Fibroblast of skin of back (primary cell): ENCODE measurements at places on chromosomes 16 and 17.
A peak's percentile ranks its signal among the peaks of the same experiment; 100 is the strongest.

DNA sequence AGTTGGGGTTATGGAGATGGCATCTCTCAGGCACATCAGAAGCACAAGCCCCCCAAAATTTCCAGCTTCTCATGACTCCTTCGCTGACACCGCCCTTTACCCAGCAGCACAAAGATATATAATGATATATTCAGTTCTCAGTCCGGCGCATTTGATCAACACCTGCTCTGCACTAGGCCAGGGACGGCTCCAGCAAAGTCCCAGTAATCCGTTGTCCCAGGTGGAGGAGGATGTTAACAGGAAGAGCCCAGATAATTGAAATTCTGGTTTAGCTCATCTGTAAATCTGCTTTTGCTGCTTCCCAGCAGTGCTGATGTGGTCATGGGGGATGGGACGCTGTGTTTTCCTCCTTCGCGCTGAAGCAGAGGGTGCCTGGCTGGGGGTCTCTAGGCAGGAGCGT is 131.5 kb downstream of the OR1D5 start:
- DNase-seq = no peak

- DNase-seq = peak; percentile 46
These were observed 294.5 kb downstream of the SNX29 start for GRCh38 chr16:12271006-12271405.

GRCh38 chr16:62450291-62450690 is 414.1 kb upstream of the CDH8 start:
- DNase-seq = no peak

GRCh38 chr16:20761175-20761574 is 2.6 kb upstream of the ACSM3 start:
- DNase-seq = no peak

GRCh38 chr17:83199500-83200201 is 120.2 kb downstream of the METRNL start:
- DNase-seq = peak; percentile 43

GRCh38 chr16:11602321-11602720 is 15.6 kb upstream of the LITAF start:
- no peak for DNase-seq

DNA sequence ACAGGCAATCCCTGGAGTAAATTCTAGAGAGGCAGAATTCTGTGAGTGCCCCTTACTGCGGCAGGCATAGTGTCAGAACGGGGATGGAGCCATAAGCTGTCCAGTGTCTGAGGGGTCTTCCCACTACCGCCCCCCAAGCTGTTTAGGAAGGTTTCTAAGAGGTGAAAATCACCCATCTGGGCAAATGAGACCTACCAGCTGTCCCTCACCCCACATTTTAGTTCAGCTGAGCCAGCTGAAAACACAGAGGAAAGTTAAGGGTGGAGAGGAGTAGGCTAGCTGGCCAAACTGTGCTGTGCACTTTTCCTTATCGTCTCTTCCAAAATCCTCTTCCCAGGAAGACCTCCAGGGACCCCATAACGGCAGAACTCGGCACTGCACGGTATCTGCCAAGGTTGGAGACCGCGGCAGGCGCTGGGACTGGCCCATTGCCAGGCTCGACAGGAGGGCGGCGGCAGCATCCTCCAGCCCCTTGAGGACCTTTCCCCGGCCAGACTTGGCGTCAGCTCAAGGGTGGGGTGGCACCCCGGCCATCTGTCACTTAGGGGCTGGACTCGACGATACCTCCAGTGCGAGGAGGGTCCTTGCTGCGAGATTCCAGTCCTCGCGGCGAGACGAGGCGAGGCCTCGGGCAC is 955 bp downstream of the ACLY start:
- peak; percentile 50 for DNase-seq

DNA sequence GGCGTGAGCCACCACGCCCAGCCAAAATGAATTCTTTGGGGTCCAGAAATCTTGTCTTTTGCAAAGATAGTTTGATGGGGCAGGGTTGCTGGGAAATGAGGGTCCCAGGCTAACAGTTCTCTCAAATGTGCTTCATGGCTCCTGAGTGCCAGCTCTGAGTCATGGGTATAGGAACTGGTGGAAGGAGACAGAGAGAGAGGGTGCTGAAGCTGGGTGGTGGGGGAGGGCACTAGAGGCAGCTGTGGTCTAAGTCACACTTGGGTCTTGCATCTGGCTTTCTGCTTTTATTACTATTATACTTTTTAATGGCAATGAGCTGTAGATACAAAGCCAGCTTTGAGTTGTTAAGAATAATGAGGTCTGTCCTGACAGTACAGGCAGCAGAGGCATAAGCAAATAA is 54.6 kb downstream of the PRKCA start:
- peak; percentile 60 for DNase-seq

GRCh38 chr17:38893607-38894006 is 23.7 kb downstream of the LASP1 start:
- no peak for DNase-seq

- DNase-seq = peak; percentile 47
These were observed 1.6 kb upstream of the KRTAP2-4 start for GRCh38 chr17:41067281-41067680.

DNA sequence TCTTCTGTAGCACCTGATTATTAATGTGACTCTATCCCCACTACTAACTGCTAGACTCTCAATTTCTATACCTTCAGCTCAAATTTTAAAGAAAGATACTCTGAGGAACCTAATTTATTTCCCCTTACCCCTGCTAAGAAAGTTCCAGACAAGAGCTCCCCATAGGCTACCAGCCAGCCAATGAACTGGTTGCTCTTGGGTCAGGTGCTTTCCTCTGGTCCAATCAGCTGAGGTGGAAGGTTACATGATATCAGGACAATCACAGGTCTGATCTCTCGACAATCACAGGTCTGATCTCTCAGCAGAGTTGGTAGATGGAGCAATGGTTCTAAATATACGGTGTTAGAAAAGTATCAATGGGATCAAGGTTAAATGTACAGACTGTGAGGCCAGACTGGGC is 86.8 kb downstream of the AXIN2 start:
- no peak for DNase-seq

- DNase-seq = peak; percentile 91
These were observed 14.2 kb upstream of the HAPSTR1 start for GRCh38 chr16:9077091-9077809.

GRCh38 chr17:787641-788221 is 5.6 kb downstream of the MRM3 start:
- DNase-seq = no peak

DNA sequence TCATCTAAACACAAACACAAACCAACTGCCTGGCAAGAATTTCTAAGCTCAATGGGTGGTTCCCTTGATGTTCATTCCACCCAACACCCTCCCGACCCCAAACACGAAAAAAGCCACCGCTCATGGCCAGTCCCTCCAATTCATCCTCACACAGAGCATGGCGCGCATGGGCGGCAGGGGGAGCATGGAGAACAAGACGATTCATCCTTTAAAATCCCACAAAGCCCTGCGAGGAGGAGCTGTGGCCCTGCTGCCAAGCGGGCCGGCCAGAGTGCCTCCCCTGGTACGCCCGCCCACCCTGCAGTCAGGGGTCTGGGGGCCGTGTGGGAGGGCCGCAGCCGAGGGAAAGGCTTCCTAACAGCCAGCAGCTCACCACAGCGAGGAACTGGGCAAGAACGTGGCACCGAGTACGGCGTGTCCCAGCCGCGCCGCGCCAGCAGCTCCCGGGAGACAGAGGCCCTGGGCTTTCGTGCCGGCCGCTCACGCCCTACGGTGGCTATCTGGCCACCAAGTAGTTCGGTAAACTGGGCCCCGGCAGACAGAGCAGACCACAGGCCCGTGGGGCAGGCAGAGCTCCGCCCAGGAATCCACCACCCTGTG is 60.9 kb downstream of the KLHDC4 start:
- no peak for DNase-seq

DNA sequence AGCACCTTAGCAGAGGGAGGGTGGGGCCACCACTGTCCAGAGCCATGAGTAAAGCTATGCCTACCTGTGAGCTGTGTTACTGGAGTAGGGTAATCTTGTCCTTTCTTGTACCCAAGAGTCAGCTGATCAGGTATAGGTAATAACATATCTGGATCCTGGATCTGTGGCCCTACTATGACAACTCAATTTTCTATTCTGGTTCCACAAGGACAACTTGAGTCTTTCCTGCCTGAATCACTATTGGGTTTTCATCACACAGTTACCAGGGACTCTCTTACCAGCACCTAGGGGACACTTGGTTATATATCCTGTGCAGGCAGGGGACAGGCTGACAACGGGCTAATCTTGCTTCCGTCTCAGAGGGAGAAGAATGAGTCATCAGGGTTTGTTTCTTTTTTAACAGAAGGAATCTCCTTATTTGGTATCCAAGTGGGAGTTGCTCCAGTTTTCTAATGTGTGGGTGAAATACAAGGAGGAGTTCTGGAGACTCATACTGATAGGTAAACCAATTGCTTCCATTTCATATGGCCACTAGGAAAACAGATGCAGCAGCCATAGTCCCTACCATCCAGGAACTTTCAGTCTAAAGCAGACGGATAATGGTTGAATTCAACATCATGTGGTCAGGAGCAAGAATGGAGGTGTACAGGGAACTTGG is 6.8 kb downstream of the ZNF267 start:
- DNase-seq = peak; percentile 89

DNA sequence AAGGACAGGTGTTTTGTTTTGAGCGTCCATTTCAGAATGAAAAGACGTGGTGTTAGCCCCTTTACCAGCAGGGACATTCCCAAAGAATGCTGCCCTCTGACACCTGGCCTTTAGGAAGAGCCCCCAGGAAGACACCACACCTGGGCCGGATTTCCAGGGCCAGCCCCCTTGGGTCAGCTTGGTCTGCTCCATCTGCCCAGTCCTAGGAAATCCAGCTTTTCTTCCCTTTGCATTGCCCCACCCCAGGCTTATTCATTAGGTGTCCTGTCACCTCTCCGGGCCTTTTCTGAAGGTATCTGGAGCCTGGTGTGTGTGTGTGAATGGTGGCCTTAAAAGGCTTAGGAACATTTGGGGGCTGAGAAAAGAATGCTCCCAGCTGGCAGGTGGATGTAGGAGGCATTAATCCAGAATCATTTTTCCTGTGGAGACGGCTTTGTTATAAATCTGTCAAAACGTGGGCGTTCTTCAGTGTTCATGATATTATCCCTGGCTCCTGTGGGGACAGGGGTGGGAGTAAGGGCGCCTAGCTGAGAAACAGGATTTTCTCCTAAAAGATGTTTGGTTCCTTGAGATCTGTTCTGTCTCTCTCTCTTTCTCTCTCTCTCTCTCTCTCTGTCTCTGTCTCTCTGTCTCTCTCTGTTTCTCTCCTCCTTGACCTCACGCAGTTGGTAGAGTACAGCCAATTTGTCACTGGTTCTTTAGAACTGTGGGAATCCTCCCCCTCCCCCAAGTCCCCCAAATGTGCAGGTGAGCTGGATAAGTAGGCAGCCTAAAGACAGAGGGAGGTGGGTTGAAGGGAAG is 84.0 kb downstream of the NTN1 start:
- no peak for DNase-seq

DNA sequence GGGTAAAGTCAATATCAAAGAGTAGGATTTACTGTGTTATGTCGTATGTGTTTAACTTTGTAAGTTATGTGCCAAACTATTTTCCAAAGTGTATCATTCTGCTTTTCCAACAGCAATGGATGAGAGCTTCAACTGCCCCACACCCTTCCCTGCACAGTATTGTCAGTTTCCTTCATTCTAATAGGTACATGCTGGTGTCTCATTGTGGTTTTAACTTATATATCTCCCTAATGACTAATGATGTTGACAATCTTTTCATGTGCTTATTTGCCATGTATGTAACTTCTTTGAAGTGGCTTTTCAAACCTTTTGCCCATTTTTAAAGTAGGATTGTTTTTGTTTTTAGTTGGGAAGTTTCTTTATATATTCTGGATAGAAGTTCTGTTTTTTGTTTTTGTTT is 3.8 kb downstream of the DDX19B start:
- no peak for DNase-seq

- DNase-seq = no peak
These were observed 432.6 kb downstream of the UTP18 start for GRCh38 chr17:51692917-51693316.

GRCh38 chr16:76121636-76122035 is 155.6 kb upstream of the CNTNAP4 start:
- DNase-seq = no peak

- no peak for DNase-seq
These were observed 53.6 kb downstream of the XPO6 start for GRCh38 chr16:28158136-28158535.

DNA sequence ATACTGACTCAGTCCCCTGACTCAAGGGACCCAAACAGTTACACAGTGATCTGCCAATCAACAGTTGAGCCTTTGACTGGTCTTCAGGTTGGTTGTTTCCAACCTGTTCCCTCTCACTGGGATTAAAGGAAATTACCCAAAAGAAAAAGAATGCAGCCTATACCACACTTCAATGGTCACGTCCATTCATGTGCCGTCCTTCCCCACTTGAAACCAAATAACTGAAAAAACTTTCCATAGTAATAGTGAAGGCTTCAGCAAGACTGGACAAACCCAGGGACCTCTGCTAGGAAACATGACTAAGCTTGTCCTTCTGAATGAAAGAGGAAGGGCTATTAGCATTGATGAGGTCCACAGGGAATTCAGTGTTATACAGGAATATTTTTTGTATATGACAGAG is 30.6 kb downstream of the MRPS23 start:
- no peak for DNase-seq

GRCh38 chr16:61148930-61149329 is 887.3 kb downstream of the CDH8 start:
- no peak for DNase-seq

GRCh38 chr16:11914210-11915113 is 1.3 kb downstream of the GSPT1 start:
- DNase-seq = peak; percentile 30

DNA sequence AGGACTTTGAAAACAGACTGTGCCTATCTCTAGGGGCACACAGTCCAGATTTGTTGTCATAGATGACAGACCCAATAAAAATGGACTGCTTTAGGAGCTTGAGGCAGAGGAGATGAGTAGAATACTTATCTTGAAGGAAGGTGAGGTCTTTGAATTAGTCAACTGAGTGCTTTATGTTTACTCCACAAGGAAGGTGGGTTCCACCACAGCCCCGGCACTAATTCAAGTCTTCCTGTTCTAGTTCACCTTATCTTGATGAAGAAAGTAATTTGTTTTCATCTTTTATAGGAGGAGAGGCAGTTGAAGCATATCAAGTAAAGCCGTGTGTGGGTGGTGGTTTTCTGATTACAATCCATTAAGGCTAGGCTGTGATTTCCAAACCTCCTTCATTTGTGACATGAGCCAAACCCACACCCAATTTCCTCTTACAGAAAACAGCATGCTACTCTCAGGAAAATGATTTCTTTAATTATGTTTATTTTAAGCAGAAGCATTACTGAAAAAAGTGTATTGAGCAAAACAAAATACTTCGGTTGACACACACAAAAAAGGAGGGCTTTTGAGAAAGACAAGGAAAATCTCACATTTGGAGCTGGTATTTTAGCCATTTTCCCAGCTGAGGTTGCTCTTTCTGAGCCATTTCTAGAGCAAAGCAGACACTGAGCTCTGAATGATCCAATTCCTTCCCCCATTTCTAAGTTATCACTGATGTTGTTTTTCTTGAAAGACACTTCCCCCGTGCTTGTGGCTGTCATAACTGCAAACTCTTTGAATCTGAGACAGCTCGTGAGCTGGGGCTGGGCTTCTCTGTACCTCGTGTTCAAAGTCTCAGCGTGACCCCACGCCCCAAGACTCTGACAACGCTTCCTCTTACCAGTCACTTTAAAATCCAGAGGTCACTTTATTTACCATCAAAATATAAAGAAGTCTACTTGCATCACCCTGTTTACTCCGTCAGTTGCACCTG is 35.4 kb downstream of the CDRT15 start:
- no peak for DNase-seq
